AML-193 (cell line): ENCODE measurements at places on chromosomes 5 and 9.

DNA sequence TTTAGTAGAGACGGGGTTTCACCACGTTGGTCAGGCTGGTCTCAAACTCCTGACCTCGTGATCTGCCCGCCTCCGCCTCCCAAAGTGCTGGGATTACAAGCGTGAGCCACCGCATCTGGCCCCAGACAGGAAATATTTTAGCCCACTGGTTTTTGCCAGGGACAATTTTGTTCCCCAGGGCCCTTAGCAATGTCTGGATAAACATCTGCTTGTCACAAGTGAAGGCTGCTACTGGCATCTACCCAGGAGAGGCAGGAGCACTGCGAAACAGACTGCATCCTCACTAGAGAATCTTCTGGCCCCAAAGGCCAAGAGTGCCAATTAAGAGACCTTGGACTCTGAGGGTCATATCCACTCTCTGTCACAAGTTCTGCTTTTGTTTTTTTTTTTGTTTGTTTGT, 2.4 kb upstream of the TPRN start:
- DNase-seq: no peak

GRCh38 chr5:43802119-43802518, 199.1 kb downstream of the NNT start:
- DNase-seq: no peak

GRCh38 chr5:180806351-180807011, 3.9 kb upstream of the MGAT1 start:
- DNase-seq: no peak

DNA sequence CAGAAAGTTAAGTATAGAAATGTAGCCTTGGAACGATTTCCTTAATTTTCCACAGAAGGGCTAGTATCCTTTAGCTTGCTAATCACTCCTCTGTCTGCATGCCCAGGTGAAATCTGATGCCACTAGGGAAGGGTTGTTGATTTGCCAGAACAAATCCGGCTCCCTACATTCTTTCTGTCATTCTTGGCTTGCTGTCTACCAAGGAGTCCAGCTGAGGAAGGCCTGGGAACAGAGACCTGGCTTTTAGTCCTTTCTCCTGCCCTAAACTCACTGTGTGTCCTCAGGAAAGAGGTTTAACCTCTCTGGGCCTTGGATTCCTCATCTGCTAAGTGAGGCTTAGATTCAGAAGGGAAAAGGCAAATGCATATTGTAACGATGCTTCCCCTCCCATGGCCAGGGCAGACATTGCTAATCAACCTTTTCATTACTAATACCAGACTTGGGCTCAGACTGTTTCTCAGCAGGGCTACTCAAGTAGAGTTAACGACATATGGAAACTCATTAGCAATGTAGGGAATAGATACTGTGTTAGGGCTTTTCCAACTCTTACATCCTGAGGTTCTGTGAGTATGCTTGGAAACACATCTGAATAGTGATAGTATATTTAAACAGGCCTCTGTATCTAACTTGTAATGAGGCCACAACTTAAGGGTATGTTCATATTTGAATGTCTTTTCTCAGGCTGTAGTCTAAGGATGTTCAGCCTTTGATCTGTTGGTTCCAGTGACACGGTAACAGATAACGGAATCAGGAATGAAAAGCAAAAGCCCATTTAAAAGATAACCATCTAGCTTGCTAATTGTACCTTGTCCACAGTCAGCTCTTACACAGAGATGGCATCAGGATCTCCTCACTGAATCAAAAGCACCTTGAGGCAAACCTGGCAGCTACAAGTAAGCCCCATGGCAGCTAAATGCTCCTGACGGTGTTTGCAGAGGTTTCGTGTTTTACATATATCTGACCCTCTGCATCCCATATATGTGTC, 4.1 kb downstream of the GALNT10 start:
- DNase-seq: no peak

DNA sequence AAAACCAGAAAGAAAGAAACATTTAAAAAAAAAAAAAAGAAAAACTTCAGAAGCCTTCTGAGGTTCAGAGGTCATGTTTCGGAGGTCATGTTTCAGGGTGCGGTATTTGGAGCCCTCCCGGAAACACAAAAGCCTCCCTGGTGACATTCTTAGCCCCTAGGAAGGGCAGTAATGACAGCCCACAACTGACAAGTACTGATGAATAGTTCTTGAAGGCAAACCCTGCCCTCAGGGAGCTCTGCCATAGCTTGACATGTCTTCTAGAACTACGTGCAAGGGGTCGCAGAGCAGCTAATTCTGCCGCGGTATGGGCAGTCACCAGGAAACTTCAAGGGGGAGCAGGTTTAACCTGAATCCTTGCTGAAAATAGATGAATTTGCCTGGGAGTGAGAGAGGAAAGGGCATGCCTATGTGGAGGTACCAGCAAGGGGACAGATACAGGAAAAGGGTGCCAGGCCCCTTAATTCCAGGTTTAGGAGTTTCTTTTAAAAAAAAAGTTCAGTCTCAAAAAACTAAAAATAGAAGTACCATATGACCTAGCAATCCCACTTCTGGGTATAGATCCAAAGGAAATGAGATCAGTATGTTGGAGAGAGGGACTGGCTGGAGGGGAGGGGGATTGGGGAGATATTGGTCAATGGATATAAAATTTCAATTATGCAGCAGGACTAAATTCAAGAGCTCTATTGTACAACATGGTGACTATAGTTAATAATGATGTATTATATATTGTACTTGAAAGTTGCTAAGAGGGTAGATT, 98.4 kb downstream of the C9orf152 start:
- DNase-seq: no peak

- DNase-seq: no peak
Measured at GRCh38 chr9:127323393-127323792, 58.8 kb downstream of the GARNL3 start.

DNA sequence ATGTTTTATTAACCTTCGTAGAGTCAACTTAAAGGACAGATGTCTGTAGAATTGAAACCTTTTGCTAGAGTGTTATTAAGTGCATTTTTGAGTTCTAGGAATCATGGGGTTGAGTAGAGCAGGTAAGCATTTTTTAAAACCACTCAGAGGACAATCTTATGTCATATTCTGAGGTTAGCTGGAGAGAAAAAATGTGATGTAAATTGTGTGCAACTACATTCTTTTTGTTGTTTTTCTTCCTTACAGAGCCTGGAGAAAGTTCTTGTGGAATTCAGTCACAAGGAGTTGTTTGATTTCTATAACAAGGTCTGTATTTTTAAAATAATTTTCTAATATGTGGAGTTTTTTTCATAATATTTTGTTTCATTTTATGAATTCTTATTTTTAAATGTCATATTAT, 206.4 kb downstream of the COMMD10 start:
- DNase-seq: no peak

GRCh38 chr9:99605016-99605743, 216.5 kb upstream of the NR4A3 start:
- DNase-seq: no peak

GRCh38 chr9:138121438-138122050, 244.0 kb downstream of the CACNA1B start:
- no peak for DNase-seq

DNA sequence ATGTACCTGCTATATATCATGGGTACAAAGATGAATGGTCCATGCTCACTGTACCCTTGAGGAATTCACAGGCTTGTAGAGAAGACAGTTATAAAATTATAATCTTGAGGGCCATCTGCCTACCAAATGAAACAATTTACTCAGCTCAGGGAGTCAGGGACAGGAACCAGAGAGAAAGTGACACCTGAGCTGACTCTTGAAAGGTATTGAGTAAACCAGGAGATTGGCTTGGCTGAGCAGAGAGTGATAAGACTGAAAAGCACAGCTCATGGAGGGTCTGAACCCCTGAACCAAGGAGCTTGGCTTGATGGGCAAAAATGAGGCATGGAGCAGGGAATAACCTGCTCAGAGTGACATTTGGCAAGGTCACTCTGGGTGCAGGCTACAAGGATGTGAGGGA, 147.3 kb downstream of the FAM114A2 start:
- no peak for DNase-seq
